Activated naive CD4-positive, alpha-beta T cell treated with anti-CD3 and anti-CD28 coated beads, Interleukin-2, amount 10 ng/mL, durations not matched to agents 7 days and 5 days (primary cell): ENCODE measurements at places on chromosomes 5 and 9.
A peak's percentile ranks its signal among the peaks of the same experiment; 100 is the strongest.

GRCh38 chr5:109743770-109744212, 54.1 kb downstream of the MAN2A1 start:
- DNase-seq: no peak

DNA sequence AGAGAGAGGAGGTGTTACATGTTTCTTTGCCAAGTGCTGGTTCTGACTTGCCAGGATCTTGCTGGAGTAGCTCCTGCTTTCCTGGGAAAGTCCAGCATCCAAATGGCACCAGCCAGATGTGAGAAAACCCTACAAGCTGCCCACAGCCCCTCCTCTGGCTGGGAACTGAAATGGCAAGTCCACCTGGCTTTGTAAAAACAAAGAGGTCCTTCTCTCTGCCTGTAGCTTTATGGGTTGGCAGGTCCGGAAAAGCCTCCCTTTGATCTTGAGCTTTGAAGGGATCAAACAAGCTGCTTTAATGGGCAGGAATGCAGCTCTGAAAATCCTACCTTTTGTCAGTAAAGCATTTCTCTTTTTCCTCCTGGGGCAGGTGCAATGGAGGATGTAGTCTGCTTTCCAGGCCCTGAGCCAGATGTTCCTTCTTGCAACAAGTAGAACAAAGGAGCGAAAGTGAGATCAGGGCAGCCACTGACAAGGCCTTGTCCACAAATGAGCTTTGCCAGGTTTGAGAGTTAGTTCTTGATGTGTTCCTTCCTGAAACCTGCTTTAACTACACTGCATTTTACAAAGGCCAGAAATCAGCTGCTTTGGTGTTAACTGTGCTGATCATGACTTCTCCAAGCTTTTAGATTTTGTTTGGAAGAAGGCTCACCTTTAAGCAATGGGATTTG, 456.7 kb downstream of the ZNF608 start:
- no peak for DNase-seq

- no peak for DNase-seq
Measured at GRCh38 chr9:72539824-72540347, 18.5 kb downstream of the TMC1 start.

- DNase-seq: no peak
Measured at GRCh38 chr5:127839496-127840197, 136.5 kb downstream of the CCDC192 start.

DNA sequence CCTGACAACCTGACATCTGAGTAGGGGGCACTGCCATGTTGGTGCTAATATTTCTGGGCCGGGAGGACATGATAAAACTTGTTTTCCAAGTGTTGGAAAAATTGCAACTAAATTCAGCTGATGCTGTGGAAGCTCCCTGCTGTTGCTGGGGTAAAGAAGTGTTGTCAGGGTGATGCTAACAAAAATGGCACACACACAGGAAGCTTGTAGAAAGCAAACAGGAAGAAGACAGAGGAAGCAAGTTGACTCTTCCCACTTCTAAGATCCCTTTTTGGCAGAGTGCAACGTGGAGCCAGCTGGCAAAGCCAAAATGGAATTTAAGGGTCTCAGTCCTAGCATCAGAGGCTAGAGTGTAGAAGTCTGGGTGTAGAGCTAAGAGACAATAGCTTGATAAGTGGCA, 11.3 kb upstream of the RIOK2 start:
- no peak for DNase-seq

- DNase-seq: no peak
Measured at GRCh38 chr5:175830586-175831300, 40.6 kb upstream of the CPLX2 start.

- no peak for DNase-seq
Measured at GRCh38 chr5:91118796-91119195, 264.3 kb downstream of the ARRDC3 start.

DNA sequence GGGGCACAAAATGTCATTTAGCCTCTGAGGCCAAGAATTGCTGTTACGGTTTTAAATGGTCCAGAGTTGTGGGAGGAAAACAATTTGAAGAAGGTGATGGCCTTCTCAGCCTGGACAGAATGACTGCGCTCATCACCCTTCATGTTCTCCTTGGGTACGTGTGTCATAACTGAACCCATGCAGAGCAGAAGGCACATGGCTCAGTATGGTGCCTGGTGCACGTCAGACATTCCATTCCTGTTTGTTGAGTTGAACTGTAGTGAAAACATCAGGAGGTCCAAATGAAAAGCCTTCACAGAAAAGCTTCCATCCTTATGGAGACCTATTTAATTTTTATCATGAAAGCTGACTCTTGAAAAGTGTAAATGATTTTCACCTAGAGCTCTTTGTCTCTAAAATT, 133.2 kb downstream of the CFAP90 start:
- DNase-seq: no peak

DNA sequence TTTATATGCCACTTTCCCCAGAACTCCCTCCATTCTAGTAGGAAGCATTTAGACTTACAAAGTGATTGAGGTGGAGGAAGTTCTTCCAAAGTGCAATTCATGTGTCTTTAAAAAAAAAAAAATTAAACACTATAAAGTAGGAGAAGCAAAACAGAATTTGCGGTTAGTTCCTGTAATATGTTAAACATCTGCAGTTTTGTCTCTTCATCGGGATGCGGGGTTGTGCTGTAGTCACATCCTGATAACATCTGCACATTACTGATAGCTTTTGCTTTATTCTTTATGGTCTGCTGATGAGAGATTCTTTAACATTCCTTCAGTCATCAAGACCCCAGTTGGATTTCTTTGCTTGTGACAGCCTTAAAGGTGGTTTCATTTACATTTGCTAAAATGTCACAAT, 694.3 kb downstream of the NR2F1-AS1 start:
- no peak for DNase-seq

DNA sequence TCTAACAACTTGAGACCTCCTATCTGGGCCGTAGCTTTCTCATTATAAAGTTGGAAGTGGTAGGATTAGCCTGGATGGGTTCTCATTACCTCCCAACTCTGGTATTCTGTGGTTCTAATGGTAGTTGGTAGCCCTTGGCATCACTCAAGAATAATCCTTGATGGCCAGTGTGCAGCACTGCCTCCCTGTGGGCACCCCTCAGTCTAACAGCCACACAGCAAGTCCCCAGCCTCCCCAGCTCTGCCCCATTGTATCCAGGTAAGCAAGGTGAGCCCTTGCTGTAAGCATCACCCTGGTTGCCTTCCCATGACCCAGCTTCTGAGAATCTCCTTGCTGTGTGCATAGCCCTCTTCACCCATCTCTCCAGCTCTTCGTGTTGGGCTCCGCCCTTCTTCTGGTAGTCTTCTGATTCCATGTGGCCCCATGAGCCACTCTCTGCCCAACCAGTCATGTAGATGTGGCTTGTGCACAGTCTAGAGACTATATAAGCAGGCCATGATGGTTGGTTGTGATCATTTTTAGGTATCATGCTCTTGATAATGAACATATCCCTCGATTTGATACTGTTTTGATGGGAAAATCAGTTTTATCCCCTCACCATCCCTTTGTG, 57.6 kb upstream of the GRHPR start:
- DNase-seq: peak; percentile 43

DNA sequence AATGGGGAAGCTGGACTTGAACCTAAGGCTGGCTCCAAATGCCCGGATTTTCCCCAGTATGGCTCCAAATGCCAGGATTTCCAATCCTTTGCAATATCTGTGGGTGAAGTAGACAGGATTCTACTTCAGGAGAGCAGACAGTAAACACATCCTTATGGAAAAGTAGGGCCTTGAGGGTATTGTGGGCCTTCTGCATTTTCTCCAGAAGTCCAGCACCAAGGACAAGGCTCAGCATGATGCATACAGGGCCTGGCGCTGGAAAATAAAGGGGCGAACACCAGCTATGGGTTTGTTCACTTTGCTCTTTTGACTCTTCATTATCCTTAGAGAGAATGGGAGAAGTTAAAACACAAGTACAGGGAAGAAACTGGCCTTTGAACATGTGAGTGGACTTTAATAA, 347.5 kb downstream of the SEMA5A start:
- no peak for DNase-seq

- DNase-seq: no peak
Measured at GRCh38 chr9:93517331-93517730, 59.1 kb upstream of the PHF2 start.

- DNase-seq: no peak
Measured at GRCh38 chr9:75142202-75142601, 53.9 kb downstream of the OSTF1 start.

DNA sequence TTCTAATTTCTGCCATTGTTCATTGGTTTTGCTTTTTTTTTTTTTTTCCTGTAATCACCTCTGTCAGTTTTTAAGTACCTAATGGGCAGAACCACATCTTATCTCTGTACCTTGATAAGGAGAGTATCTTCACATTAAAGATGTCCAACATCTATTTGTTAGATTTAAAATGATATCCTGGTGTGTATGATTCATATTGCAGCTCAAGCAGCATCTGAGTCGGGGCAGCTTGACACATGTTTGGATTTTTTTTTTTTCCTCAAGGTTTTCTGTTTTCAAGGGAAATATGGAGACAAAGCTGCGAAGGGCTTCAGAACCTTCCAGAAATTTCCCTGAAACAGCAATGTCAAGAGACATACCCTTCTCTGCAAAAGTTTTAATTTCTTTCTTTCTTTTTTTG, 164.7 kb downstream of the DOCK2 start:
- DNase-seq: no peak

- no peak for DNase-seq
Measured at GRCh38 chr5:134226441-134227192, 744 bp upstream of the PPP2CA start.

DNA sequence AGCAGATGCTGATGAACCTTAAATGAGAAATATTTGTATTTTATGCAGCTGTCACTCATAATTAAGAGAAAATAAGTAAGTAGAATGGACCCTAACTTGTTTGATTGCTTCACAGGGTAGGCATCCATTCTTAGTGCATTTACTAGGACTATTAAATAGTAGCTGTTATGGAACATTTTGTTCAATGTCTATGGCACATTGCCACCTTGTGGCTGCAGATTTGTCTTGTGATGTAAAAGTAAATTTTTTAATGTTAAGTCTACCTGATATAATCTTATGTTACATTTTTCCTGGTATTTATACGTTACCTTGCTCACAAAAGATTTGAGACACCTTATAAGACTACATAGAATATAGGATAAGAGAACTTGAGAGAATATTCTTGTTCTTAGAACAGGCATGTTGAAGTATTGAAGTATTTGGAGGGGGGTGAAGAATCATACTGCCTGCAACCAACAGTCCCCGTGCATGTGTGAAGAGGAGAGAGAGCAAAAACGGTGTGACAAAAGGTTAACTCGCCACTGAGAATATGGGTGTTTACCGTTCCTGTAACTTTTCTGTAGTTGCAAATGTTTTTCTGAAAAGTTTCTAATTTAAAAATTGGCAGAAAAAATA, 161.1 kb downstream of the MAST4 start:
- peak; percentile 50 for DNase-seq

DNA sequence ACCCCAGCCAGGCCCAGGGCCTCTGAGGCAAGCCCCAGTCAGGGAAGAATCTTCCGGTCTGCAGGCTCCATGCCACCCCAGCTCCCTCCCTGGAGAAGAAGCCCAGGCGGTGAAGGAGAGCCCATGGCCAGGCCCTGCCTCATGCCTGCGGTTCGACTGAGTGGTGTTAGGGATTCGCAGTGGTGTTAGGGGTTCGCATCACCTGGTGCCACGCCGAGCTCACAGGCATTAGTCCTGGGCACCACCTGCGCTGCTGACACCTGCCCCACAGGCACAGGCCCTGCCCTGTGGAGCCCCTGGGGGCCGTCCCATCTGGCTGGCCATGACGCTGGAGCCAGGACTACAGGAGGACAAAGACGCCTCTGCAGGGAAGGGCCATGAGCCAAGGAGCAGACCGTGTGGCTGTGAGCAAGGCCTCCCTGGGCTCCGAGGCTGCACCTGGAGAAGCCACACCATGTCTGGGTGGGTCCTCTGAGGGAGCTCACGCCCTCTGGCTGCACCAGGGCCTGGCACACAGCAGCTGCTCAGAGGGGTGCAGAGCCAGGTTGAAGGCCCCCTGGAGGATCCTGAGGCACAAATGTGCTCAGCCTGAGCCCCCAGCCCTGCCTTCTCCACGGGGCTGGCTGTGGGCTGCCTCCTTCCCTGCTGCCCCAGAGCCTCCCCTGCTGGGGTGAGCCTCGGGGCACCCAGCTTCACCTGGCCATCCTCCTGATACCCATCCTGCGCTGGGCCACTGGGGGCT, 27.6 kb upstream of the RNF130 start:
- no peak for DNase-seq

- DNase-seq: no peak
Measured at GRCh38 chr5:172903790-172904189, 55.4 kb upstream of the RPL26L1 start.

- no peak for DNase-seq
Measured at GRCh38 chr5:57681942-57682341, 199.3 kb upstream of the ACTBL2 start.

- no peak for DNase-seq
Measured at GRCh38 chr5:170573660-170574059, 69.8 kb downstream of the KCNIP1 start.

- DNase-seq: no peak
Measured at GRCh38 chr5:82754759-82755158, 322.4 kb downstream of the TMEM167A start.

DNA sequence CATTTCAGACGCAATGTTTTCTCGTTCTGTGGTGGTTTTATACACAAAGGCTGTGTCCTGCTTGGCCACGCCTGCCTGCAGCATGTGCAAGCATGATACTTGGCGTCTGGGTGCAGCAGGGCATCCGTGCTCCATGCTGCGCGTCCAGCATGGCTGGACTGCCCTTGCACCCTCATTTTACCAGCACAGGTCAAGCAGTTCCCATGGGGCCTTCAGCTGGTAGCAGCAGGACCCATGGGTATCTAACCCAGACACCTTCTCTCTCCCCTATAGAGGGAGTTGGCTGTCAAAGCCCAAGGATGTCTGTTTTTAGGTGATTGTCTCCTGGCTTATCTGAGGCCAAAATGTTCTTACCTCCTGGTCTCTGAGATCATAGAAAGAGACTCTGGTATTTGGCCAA, 158.3 kb upstream of the PITX1 start:
- DNase-seq: no peak

GRCh38 chr5:116510517-116510916, 64.1 kb downstream of the SEMA6A start:
- no peak for DNase-seq

GRCh38 chr9:90046317-90046861, 441.6 kb downstream of the GADD45G start:
- DNase-seq: no peak

DNA sequence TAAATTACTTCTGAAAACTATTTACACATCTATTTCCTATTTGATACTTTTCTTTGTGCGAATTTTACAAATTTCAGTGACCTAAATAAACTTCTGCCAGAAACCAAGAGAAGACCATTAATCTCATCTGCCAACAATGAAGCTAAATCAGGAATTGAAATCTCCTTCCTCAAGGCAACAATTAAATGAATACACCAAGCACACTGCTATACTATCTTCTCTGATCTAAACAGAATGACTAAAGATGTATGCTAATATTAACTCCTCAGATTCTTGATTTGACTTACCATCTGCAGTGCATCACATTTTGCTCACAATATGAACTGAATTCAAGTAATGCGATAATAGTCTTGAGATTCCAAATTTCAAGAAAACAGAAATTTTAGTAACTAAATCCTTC, 82.3 kb downstream of the CEP120 start:
- DNase-seq: no peak
